A549 treated with DMSO at 1 μM for 4 hours (cell line): ENCODE measurements at places on chromosomes 6 and 20. TPM values are rescaled to one million over a fixed set of nuclear protein-coding genes. Genes with fewer than 3 reads are reported as not detected.

The GABRR2 gene
- total RNA-seq, result 0.07 to 0.09 TPM (median 0.07 TPM) in 3 of 5 replicates, not detected in the others

The FABP7 gene
- total RNA-seq, result not detected in 5 replicates

The PCK1 gene
- 0.03 TPM in 1 of 5 replicates, not detected in the others for total RNA-seq

The FUT9 gene
- not detected in 5 replicates for total RNA-seq

The WFDC10B gene
- not detected in 5 replicates for total RNA-seq

The HAO1 gene
- not detected in 5 replicates for total RNA-seq

The INSM1 gene
- total RNA-seq, result not detected in 5 replicates

The ATAT1 gene
- total RNA-seq, result 5.1 to 6.7 TPM (median 6.0 TPM) in 5 replicates

The RBL1 gene
- total RNA-seq, result 9.3 to 12.6 TPM (median 11.5 TPM) in 5 replicates
